ENCODE measurements at places on chromosomes 6 and 20. TPM values are rescaled to one million over a fixed set of nuclear protein-coding genes. Genes with fewer than 3 reads are reported as not detected.
A peak's percentile ranks its signal among the peaks of the same experiment; 100 is the strongest.

SLC12A5 gene
- 0.37 TPM for total RNA-seq

TBC1D22B gene
- total RNA-seq = 13.9 TPM

LGSN gene
- 0.07 TPM for total RNA-seq

PREX1 gene
- total RNA-seq = 1.5 TPM

ZC3H12D gene
- 0.17 TPM for total RNA-seq

PTPRK gene
- total RNA-seq = 71.7 TPM

C6orf141 gene
- 16.6 TPM for total RNA-seq

VSTM2L gene
- 1.0 TPM for total RNA-seq

C6orf58 gene
- not detected for total RNA-seq

HLA-G gene
- not detected for total RNA-seq

ATP6V1G2 gene
- total RNA-seq = 0.20 TPM

OR2J3 gene
- total RNA-seq = not detected

ZSCAN31 gene
- 20.4 TPM for total RNA-seq

VWA7 gene
- 0.94 TPM for total RNA-seq

UBD gene
- total RNA-seq = 0.17 TPM

- peak; percentile 69 for DNase-seq
Measured at GRCh38 chr6:1894954-1895353, 285.2 kb downstream of the FOXC1 start.

GRCh38 chr20:64102647-64103354 lies 4.6 kb downstream of the NPBWR2 start:
- no peak for DNase-seq

- DNase-seq = peak; percentile 99
Measured at GRCh38 chr6:110944681-110945151, 13.8 kb upstream of the GTF3C6 start.

DNA sequence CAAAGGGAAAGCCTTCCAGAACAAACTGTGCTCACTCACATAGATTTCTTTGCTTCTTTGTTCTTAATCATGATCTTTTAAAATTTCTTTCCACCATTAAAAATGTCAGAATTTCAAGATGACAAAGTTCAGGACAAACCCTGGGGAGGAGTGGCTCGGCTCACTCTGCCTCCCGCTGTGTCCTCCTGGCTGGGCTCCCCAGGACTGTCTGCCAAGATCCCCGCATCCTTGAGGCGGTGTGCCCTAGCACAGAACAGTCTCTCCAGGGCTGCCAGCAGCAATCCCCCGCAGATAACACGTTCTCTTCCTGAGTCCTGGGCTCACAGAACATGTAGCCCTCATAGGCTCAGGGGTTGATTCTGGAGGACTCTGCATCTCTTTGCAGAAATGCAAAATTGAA lies 98.4 kb upstream of the KCNG1 start:
- DNase-seq = no peak

GRCh38 chr6:111478749-111479148 lies 4.3 kb downstream of the REV3L start:
- peak; percentile 80 for DNase-seq

- no peak for DNase-seq
Measured at GRCh38 chr6:47934023-47934422, 152.2 kb downstream of the OPN5 start.

- peak; percentile 89 for DNase-seq
Measured at GRCh38 chr20:36886859-36887751, 11.2 kb downstream of the TLDC2 start.

DNA sequence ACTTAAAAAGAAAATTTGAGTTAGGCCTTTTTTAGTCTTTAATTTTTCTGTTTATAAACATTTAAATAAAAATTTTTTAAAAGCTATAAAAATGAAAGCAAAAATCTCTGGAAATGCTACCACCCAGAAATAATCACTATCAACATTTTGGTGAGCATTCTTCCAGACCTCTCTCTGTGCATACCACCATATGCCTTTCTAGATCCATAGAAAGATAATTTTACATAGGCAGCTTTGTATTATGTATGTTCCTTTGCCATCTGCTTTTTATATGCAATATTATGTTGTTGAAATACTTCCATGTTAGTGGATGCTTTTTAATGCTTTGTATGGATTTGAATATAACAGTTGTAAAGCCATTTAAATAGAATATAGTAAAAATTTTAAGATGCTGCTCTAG lies 496.7 kb upstream of the HTR1E start:
- no peak for DNase-seq

GRCh38 chr20:25274891-25275812 lies 27.3 kb downstream of the PYGB start:
- no peak for DNase-seq

DNA sequence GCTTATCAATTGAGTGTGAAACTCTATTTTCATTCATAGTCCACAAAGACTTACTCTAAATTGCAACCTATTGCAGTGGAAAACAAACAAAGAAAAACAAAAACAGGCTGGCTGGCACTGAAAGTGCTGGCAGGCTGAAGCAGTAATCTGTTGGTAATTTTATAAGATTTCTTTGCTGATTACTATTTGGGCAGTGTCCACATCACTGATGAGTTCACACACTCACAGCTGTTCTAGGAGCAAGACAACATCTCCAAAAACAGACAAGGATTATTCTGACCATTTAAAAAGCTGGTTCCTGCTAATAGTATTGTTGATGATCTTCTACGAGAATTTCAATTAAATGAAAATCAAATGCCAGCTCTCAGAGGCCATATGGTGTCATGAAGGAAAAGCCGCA lies 26.9 kb downstream of the MARCKS start:
- DNase-seq = no peak

GRCh38 chr6:56245903-56246351 lies 1.5 kb downstream of the COL21A1 start:
- no peak for DNase-seq

DNA sequence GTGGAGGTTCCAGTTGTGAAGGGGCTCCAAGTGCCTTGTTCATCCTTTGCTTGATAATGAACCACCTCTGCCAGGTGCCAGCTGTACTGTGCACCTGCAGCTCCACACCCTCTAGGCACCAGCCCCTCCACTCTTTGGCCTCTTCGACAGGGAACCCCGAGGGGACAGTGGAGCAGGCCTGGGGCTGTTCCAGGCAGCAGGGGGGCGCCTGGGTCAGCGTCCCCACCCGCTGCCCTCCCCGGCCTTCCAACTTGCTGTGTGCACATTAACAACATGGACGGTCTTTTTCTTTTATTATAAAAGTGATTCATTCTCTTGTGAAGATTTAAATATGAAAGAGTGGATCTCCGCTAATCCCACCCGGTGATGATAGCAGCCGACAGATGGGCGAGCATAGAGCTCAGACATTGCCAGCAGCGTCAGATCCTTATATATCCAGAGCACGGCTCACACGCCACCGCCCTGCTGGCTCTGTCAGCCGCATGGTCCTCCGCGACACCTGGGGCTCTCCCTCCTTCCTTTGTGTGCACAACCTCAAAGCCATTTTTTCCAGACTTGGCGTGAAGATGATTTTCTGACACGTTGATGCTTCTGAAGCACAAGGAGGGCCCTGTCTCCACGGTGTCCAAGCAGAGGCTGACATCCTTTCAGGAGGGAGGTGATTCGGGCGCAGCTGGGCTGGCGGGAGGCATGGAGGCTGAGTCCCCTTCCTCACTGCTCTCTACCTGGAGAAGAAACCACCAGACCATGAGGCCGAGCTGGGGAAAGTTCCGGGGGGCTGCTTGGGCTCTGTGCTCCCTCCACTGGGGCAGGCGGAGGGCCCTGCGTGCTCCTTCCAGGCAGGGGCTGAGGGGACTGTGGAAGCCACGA lies 22.2 kb upstream of the MRGBP start:
- no peak for DNase-seq

DNA sequence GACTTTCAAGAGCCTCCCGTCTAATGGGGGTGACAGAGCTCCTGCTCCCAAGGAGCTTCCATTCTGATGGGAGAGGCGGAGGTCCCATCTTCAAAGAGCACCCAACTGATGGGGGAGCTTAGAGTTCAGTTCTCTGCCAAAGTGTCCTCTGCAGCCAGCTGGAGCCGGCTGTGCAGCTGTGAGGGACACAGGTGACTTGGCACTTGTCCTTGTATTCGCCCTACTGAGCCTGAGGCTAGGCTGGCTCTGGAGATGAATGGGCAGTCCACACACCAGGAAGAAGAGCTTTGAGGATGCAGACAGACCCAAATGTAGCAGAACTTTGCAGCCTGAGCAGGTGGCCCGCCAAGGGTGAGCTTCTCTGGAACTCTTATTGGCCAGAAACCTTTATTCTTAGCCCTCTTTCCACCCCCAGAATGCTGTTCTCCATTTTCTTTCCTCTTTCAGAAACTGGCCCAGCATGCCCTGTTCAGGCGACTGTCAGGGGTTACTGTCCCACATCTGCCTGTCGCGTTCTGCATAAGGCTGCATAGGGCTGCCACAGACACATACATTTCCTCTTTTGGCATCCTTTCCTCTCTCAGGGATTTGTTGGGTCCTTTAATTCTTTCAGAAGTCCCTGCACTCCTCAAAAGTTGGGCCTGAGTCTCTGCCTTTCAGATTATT lies 108.7 kb upstream of the LRFN2 start:
- no peak for DNase-seq

GRCh38 chr6:39339096-39339867 lies 16.8 kb upstream of the KCNK16 start:
- DNase-seq = no peak

- no peak for DNase-seq
Measured at GRCh38 chr6:4587171-4587570, 189.0 kb upstream of the CDYL start.

DNA sequence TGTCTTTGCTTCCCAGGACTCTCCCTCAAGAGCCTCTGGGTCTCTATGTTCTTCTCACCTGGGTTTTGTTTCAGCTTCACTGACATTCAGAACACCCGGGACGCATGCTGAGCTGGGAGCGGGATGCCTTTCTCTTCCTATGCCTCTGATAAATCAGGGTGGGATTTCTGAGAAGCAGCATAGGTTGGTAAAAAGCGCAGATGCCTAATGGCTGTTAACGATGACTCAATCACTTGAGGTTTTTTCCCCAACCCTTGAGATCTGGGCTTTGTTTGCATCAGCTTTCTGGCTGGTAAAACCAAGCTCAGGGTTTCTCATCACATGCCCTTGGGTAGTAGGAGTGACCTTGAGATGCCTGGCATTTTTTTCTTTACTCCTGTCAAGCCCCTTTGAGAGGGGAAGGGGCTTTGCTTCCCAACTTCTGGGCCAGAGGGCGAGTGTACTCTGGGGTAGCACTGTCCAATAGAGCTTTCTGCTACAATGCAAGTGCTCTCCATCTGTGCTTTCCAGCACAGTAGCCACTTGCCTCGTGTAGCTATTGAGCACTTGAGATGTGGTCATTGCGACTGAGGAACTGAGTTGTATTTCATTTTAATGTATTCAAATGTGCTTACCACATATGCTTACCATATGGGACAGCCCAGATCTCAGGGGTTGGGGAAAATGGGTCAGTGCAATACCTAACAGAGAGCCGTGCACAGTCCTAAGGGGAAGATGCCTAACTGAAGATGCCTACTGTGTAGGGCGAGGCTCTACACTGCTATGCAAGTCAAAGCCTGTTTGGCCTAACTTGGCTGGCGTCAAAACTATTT lies 69.1 kb downstream of the PPP1R14C start:
- no peak for DNase-seq

DNA sequence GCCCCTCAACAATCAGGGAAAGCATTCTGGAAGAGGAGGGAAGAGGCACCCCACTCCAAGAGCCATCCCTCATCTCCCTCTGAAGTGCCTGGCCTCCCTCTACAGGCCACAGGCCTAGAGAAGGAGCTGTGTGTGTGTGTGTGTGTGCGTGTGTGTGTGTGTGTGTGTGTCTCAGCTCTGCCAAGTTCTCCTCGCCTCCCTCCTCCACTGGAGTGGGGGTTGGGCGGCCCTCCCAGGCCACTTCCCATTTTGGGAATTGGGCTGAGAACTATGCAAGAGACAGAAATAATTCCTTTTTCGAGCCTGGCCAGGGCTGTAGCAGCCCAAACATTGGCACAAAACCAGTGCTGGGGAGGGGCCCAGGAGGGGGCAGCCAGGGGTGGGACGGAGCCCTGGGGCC lies 35.7 kb downstream of the KCNB1 start:
- no peak for DNase-seq

GRCh38 chr20:25222461-25223178 lies 25.3 kb upstream of the PYGB start:
- DNase-seq = no peak

- no peak for DNase-seq
Measured at GRCh38 chr6:17679726-17680125, 27.0 kb downstream of the NUP153 start.

GRCh38 chr6:116483616-116484015 lies 22.4 kb downstream of the CALHM6 start:
- DNase-seq = no peak

GRCh38 chr20:63086421-63087235 lies 79.9 kb upstream of the BHLHE23 start:
- no peak for DNase-seq

DNA sequence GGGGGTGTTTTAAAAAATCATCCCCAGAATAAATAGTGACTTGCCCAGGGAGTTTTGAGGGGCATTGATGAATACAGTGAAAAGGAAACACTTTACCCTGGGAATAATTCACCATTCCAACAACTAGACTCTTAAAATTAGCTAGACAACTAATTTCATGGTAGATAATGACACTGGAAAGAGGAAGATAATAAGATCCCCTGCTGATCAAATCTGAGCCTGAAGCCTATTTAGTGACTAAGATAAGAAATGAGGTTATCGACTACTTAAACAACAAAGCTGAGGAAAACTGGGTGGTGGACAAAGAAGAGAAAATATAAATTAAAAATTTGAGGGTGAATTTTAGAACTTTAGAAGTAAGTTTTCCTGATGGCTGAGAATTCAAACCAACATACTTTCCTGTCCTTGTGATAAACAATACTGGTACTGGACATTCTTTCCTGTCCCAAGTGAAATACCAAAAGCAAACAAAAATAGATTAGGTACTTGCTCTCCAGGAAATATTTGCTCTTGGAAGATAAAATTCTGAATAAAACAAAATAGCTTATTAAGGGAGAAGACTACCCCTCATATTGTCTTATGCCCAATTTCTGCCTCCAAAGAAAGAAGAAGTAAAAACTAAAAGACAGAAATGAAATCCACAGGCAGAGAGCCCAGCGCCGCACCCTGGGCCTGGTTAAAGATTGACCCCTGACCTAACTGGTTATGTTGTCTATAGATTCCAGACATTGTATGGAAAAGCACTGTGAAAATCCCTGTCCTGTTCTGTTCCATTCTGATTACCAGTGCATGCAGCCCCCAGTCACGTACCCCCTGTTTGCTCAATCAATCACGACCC lies 64.0 kb upstream of the ADGRF4 start:
- DNase-seq = no peak

GRCh38 chr20:19552221-19553180 lies 205.6 kb upstream of the RIN2 start:
- peak; percentile 67 for DNase-seq
